ENCODE measurements at places on chromosomes 7 and 10.
A peak's percentile ranks its signal among the peaks of the same experiment; 100 is the strongest.

- DNase-seq: no peak
These were observed 25.4 kb upstream of the ANK3 start for GRCh38 chr10:60414877-60415585.

DNA sequence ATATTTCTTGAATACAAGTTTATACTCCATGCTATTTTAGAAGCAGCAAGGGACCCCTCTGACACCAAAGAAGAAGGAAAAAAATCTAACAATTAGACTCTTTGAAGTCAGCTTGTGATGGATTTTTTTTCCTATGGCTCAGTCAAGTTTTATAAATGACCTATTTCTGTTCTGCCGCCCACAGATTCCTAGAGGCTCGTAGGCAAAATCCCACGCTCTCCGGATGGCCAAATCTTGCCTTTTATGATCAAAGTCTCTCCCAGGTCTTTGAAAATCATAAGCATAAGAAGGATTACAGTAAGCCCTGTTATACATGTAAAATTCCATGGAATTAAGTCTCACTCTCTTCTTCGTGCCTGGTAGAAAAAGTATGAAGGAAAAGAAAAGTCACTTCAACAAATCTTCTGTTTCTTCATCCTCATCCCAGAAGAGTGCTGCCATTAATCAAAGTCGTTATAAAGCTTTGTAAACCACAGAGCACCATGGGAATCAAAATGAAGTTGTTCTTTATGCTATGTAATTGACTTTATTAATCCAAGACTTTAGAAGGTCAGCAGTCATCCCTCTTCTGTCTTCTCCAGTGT is 33.1 kb downstream of the ASB13 start:
- DNase-seq: no peak

GRCh38 chr7:11969643-11970042 is 137.6 kb upstream of the THSD7A start:
- no peak for DNase-seq

- DNase-seq: no peak
These were observed 6.3 kb upstream of the CDH23 start for GRCh38 chr10:71390461-71390835.

DNA sequence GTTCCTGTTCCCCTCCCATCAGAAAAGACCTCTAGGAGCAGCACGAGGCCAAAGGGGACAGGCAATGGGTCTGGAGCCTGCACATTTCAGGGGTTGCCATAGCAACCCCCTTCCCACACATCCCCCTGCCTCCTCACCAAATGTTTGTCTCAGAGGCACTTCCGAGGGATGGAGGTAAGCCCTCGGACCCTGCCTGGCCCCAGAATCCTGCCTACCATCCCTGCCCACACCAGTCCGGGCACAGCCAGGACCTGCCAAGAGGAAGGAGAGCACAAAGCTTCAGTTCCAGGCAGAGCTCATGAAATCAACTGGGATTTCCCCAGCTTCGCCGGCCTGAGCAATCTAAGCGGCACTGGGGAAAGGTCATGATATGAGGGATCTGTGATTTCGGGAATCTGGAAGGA is 175.0 kb upstream of the PLXNA4 start:
- no peak for DNase-seq

DNA sequence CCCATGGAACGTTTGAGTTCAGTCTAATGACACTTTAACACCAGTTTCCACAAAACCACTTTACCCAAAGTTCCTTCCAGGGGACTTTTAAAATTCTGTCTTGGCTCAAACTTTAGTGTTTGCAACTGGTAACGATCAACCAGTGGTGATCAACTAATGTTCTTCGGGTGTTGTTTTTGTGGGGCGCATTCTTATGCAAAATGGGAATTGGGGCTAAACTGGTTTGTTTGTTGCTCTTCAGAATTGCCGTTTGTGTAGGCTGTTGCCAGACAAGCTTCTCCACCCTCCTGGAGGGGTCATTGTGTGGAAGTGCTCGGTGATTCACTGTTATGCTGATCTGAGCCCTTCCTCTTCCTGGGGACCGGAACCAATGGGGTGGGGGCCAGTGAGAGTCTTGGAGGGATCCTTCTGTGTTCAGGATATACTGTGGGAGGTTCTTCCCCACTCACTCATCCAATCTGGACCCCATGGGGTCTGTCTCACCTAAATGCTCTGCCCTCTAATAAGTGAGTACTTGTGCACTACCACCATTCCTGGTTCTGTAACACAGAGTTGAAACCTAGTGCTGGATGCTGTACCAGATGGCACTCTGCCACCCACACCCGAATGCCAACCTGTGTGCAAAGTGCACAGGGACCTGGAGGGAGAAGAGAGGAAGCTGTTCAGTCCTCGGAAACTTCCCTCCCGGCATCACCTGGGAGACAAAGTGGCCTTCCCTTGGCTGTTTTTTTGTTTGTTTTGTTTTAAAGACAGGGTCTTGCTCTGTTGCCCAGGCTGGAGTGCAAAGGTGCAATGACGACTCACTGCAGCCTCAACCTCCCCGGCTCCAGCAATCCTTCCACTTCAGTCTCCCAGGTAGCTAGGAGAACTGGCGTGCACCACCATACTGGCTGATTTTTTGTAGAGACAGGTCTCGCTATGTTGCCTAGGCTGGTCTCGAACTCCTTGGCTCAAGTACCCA is 2.1 kb downstream of the NFE2L3 start:
- DNase-seq: no peak

- DNase-seq: no peak
These were observed 359.8 kb upstream of the MTPN start for GRCh38 chr7:136336932-136337331.

GRCh38 chr10:10327934-10328333 is 689.7 kb upstream of the CELF2 start:
- DNase-seq: no peak

DNA sequence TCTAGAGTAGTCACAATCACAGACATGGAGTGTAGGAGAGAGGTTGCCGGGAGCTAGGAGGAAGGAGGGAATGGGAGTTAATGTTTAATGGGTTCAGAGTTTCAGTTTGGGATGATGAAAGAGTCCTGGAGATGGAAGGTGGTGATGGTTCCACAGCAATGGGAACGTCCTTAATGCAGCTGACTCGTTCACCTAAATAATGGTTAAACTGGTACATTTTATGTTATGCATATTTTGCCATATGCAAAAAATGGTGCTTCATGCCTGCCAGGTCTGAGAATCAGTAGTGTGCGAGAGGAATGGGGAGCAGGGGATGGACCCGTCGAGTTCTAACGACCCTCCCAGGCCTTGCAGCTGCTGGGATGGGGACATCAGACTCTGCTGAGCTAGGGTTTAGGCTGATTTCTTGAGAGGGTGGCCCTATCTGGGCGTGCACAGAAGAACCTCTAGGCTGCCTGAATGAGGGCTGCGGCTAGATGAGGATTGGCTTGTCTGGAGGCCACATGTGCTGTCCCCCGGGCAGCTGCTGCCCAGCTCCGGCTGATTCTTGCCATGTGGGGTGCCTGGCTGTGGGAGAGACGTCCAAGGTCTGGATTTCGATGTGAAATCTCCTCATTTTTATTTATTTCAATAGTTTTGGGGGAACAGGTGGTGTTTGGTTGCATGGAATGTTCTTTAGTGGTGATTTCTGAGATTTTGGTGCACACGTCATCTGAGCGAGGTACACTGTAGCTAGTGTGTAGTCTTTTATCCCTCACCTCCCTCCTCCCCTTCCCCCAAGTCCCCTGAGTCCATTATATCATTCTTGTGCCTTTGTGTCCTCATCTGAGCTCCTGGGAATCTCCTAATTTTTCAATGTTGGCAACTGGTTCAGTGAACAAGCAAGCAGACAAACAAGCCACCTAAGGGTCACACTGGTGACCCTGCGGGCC is 116.0 kb downstream of the GRK5 start:
- no peak for DNase-seq

DNA sequence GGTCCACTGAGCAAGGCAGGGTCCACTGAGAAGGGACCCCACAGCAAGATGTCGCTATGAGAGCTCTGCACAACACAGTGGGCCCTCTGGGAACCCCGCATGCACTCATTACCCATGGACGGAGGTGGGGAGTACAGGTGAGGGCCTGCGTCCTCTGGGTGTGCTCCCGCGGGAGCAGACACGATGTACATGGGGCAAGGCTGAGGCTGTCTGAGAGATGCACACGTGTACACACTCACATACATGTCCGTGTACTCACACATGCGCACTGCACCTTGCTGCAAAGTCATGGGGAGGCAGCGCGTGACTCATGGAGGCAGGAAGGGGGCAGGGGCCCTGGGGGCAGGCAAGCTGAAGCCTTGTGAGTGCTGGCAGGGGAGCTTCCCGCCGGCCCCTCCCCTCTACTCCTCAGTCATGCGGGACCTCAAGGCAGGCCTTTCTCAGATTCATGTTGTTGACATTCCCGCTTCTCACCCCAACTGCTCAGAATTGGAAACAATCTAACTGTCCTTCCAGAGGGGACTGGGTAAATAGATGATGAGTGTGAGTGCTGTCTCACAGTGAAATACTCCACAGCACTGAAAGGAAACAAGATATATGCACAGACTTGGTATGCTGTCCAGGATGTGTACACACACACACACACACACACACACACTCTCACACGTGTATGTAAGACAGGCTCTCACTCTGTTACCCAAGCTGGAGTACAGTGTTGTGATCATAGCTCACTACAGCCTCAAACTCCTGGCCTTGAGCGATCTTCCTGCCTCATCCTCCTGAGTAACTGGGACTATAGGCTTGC is 40.0 kb downstream of the GOLGA7B start:
- DNase-seq: no peak

- DNase-seq: no peak
These were observed 98.0 kb upstream of the ZNF722 start for GRCh38 chr7:63900394-63901203.

- DNase-seq: no peak
These were observed 255.4 kb downstream of the ELMO1 start for GRCh38 chr7:37193087-37193774.

DNA sequence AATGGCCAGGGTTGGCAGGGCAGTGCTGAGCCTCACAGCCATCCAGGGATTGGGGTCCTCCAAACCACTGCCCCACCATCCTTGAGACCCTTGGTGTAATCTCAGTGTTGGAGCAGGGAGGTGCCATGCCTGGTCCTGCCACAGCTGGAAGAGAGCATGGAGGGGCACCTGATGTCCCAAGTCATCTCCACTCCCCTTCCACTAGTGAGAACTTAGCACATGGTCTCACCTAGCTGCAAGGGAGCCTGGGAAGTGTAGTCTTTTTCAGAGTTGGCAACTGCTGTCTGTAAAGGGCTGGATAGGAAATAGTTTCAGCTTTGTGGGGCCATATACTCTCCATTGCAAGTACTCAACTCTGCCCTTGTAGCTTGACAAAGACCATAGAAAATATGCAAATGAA is 238.7 kb downstream of the RPS24 start:
- DNase-seq: no peak

- peak; percentile 55 for DNase-seq
These were observed 33.5 kb upstream of the DDC start for GRCh38 chr7:50598460-50599343.

DNA sequence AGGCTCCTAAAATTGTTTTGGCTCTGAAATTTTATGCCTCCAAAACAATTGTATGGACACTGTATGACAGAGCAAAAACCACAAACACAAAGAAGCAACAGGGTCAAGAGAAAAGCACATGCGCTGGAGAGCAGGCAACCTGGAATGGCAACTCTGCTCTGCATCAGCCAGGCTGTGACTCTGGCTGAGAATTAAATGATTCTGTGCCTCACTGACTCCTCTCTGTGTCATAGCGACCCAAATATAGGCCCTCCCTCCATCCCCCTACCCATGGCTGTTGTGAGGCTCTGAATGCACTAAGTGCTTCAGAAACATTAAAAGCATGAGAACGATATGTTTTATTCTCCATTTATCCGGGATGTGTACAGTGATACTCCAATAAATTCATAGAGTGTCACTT is 24.9 kb upstream of the NEBL start:
- DNase-seq: no peak

DNA sequence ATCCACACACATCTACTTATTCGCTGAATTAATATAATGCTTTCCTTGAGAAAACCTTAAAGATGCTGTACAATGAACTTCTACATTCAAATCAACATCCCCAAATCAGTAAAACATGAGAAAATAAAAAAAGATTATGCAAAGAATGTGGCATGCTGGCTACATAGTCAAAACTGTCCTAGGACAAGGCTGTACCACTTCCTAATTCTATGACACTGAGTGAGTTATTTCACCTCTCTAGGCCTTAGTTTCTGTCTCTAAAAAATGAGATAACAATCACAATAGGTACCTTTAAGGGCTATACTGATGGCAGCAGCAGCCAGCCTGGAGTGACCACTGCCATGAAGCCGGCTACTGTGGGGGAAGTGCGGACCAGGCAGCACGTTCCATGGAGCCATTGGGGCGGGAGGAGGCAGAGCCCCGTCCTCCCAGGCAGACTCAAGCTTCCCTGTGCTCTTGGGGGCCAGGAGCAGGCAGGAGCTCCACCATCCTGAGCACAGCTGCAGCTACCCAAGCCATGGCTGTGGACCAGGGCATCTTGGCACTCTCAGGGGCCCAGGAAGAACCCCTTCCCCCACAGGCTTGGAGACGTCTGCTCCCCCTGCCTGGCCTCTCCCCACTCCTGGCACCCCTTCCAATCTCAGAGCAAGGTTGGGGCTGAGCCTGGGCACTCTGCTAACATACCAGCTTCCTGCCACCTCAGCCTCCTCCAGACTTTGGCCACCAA is 110.2 kb downstream of the ELAPOR2 start:
- DNase-seq: no peak

GRCh38 chr10:70887804-70888800 is at the start of gene PCBD1:
Gene PCBD1 (minus strand): TSS chr10:70888565. CDS start chr10:70888533, 32 bp downstream.
- no peak for DNase-seq

DNA sequence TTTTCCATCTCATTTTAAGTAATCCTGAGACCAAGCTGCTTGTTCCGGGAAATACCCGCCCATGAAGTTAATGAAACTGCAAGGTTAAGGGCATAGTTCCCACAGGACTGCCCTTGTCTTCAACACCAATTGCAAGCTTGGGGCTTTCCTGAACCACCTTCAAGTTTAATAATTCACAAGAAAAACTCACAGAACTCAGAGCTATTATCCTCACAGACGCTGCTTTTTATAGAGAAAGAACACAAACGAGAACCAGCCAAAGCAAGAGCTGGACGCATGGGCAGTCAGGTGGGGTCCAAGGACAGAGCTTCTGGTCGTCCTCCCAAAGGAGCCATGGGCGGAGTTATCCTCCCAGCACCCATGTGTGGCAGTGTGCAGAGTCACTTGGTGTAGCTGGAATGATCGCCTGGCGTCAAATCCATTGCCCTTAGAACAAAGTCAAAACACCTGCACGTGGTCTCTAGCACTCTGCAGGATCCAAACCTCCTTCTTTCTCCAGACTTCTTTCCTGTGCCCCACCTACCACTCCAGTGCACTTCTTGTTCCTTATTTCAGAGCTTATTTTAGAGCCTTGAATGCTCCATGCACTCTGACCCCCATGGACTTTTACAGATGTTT is 56.7 kb downstream of the SNX10 start:
- no peak for DNase-seq

GRCh38 chr10:5106553-5106952 is 12.3 kb downstream of the AKR1C3 start:
- no peak for DNase-seq

All from type B pancreatic cell (in vitro differentiated cells).